HAP-1 (cell line): ENCODE measurements at places on chromosomes 13 and 19.

DNA sequence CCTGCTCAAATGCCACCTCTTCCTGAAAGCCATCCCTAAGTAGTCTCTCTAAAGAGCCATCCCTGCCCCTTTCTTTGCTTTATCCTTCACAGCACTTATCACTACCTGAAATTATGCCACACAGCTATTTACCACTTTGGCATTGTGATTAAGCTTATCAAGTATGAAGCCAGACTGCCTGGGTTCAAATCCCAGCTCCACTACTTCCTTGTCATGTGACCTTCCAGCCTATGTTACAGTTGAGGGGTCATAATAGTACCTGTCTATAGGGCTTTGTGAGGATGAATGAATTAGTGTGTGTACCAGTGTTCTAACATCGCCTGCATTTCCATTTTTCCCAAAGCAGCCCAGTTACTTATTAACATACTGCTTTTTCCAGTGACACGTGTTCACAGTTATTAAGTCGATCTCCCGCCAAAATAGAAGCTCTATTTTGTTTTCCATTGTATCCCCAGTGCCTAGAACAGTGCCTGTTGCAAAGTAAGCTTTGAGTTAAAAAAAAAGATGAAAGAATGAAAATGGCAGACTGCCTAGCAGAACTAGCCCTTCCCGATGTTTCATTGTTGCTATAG, 32.8 kb downstream of the ZSWIM9 start:
- no peak for DNase-seq

GRCh38 chr13:106520251-106521054, 15.0 kb downstream of the EFNB2 start:
- DNase-seq: no peak

DNA sequence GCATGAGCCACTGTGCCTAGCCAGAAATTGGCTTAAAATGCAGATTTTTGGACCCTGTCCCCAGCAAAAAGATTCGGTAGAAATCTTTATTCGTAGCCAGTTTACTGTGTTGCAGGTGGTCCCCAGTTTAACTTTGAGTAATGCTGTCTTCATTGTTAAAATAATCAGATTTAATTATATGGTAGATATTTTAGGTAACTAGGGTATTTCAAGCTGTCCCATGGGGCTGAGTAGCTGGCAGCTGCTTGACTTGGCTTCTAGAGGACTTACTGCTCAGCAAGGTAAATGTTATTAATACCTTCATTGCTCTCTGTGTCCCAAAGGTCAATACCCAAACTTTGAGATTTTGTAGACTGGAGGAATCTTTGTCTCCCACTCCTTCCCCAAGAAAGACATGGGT, 21.1 kb downstream of the LSM14A start:
- DNase-seq: no peak

GRCh38 chr13:69194130-69194529, 913.5 kb upstream of the ATXN8OS start:
- no peak for DNase-seq

DNA sequence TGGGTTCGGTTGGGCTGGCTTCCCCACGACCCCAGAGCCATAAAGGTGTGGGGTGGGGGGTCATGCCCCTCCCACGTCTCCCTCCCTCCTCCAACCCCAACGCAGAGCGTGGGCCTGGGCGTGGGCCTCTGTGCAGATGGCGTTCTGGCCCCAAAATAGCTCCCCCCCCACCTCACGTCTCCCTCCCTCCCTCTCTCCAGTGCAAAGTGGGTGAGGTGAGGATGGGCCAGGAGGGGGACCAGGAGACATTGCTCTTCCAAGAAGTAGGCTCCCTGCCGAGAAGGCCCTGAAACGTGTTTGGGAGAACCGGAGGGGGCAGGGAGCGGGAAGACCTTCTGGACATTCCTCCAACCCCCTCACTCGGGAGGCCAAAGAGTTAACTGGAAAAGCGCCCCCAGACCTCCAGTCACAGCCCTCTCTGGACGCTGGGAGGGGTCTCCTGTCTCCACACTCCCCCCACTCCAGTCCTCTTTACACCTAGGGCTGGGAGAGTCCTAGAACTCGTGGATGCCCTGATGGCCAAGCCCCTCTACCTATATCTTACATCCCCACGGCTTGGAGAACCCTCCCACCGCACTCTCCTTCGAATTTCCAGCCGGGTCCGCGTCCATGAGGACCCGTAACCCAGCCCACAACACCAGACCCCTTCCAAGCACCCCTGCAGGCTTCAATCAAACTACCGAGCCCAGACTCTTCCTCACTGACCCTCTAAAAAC, 855 bp downstream of the UNC13A start:
- DNase-seq: no peak
